ENCODE measurements at places on chromosomes 13 and 19.
A peak's percentile ranks its signal among the peaks of the same experiment; 100 is the strongest.

DNA sequence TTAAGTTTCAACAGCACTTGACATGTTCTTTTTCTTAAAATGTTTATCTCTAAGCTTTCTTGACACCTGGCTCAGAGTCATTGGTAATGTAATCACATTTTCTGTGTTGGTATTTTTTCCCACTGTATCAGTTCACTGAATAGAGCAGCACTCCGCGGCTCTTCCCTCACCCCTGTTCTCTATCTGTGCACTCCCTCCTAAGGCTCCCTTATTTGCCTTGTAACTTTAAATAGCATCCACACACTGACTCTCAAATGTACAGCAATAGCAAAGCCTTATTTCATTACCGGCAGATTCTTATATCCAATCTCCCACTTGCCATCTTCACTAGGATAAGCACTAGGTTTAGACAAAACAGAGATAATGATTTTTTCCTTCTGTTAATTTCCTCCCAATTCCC, 935.5 kb upstream of the SLC10A2 start:
- DNase-seq: no peak

DNA sequence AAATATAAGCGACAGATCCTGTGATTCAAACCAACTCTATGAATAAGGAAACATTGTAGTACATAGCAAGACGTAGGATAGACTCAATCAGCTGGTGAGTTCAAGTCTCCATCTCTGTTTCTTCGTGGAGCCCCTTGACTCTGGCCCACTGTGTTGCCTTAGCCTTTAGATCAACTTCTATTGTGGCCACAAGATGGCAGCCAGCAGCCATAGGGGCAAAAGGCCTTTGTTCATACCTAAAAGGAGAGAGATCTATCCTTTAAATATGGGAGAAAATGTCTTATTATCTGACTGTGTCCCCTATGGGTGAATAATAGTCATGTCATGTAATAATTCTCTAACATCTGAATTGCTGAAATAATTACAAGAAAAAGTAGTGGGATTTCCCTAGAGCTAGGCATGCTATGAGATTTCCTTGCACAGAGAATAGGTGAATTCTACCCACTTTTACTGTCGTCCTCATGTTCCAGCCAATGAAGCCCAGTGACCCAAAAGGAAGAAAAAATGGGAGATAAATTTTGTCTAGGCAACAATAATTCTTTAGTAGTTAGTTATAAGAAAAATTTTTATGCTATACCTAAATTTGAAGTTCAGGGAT, 129.4 kb downstream of the PCDH20 start:
- DNase-seq: no peak

DNA sequence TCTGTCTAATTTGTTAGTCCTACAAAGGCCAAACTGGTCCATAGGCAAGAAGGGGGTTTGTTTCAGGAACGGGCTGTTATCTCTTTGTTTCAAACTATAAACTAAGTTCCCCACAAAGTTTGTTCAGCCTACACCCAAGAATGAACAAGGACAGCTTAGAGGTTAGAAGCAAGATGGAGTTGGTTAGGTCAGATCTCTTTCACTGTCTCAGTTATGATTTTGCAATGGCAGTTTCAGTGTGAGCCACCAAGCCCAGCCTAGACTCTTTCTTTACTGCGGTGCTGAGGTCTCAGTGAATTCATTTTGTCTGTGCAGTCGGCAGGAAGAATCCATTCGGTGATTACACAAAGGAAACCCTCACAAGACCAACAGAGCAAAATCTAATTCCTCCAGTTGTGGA, 56.6 kb upstream of the ABCC4 start:
- no peak for DNase-seq

DNA sequence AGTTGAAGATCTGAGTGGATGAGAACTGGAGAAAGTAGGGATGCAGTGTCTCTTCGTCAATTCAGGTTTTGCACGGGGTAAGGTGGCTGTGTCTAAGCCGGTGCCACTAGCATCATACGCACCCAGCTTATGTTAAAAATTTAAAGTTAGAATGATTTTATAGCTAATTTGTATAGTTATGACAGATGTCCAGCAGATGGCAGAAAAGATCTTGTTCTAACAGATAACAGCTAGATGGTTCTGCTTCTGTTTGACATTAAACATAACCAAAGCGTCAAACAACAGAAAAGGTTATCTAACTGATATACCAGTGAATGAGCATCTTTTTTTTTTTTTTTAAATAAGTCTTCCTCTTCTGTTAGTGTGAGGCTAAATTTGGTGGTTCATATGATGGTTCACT, 18.8 kb upstream of the EDDM13 start:
- DNase-seq: peak; percentile 8

DNA sequence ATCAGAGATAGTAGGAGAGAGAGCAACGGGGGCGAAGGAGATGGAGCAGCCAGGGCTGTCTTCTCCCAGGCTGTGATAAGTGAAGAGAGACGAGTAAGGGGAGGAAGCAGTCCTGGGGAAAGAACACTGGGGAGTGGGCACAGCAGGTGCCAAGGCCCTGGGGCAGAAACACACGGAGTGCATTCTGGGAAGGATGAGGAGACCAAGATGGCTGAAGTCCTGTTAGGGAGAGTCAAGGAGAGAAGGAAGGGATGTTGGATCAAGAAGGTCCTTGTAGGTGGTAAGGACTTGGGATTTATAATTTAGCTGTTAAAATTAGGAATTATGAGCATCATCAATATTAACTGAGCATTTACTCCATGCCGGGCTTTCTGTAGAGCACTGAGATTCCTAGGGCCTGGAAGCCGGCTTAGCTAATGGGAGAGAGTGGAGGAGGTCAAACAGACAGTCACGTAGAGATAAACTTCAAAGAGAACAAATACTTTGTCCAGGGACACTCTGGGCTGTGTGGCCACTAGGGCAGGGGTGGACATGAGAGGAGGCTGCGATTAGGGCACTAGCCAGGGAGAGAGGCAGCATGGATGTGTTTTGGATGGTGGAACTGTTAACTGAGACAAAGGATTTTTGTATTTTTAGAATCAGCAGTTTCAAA, 134.2 kb upstream of the PEG3 start:
- DNase-seq: no peak

DNA sequence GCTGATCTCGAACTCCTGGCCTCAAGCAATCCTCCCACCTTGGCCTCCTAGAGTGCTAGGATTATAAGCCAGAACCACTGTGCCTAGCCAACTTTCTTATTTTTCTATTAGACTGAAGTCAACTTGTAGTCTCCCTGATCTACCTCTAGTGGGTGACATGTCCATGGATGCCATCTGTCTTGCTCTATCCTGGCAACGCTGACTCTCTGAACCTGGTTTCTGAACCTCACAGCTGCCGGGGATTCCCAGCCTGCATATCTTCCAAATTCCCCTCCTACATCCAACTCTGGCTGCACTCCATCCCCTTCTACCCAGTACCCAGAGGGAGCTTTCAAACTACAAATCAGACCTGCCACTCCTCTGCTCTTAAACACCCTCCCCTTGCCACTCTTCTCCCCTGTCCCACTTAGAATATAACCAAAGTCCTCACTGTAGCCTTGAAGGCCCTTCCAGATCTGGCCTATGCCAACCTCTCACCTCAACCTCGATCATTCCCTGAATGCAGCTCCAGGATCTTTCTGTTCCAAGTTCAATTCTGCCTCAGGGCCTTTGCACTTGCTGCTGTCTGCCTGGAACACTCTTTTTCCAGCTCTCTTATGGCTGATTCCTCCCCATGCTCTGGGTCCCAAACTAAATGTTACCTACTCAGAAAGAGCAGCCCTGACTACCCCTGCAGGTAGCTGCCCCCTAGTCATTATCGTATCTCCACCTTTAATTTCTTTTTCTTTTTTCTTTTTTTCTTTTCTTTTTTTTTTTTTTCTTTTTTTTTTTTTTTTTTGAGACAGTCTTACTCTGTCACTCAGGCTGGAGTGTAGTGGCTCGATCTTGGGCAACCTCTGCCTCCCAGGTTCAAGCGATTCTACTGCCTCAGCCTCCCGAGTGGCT, 2.2 kb downstream of the CLIP3 start:
- no peak for DNase-seq

DNA sequence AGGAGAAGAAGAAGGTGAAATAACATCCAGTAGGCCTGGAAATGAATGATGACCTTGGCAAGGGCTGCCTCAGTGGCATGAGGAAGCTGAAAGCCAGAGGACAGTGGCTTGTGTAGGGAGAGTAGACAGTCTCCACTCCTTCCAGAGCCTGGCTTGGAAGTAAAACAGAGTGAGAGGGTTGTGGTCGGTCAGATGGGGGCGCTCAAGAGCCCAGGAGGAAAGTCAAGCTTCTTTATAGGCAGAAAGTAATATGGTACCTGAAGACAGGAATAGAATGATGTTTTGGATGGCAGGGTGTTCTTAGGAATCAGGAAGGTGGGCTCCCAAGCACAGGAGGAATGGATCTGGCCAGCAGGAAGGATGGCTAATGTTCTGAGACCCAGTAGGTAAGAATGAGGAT, 75.1 kb upstream of the TSC22D1 start:
- no peak for DNase-seq

DNA sequence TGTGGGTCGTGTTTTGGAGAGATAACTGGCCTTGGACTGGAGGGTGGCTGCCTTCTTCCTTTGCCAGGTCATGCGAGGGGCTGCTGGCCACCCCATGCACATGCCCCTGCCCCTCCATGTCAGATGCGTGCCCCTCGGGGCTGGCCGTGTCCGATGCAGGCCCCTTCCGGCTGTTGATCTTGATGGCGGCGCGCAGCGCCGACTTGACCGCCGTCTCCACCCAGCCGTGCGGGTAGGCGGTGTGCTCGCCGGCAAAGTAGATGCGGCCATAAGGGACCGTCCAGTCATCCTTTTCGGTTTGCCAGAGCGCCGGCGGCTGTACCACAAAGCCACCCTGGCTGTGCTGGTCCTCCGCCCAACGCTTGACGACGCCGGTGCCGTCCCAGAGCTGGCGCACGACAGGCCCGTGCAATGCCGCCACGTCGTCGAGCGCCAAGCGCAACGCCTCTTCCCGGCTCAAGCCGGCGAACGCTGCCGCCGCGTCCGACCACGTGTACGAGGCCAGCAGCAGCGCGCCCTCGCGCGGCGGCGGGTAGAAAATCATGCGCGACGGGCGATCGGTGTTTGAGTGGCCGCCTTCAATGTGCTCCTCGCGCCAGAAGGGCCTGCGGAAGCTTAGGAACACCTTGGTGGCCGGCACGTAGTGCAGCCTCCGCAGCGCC, 6.9 kb downstream of the IL4I1 start:
- no peak for DNase-seq

GRCh38 chr13:77741597-77741972, 44.1 kb downstream of the SLAIN1 start:
- no peak for DNase-seq

- no peak for DNase-seq
Observed at GRCh38 chr13:59641261-59641660, 522.5 kb downstream of the DIAPH3 start.

- no peak for DNase-seq
Observed at GRCh38 chr13:87128491-87128890, 542.7 kb upstream of the SLITRK5 start.

GRCh38 chr13:111043575-111043982, 71.5 kb upstream of the ARHGEF7 start:
- DNase-seq: no peak

- no peak for DNase-seq
Observed at GRCh38 chr19:44777715-44778347, at the start of gene CBLC. TSS of gene CBLC (plus strand) at chr19:44777890. CDS start at chr19:44777932, 42 bp downstream.

GRCh38 chr19:13899912-13900584, 5.9 kb downstream of the BRME1 start:
- no peak for DNase-seq

- no peak for DNase-seq
Observed at GRCh38 chr13:112651750-112652511, 37.9 kb upstream of the ATP11A start.

DNA sequence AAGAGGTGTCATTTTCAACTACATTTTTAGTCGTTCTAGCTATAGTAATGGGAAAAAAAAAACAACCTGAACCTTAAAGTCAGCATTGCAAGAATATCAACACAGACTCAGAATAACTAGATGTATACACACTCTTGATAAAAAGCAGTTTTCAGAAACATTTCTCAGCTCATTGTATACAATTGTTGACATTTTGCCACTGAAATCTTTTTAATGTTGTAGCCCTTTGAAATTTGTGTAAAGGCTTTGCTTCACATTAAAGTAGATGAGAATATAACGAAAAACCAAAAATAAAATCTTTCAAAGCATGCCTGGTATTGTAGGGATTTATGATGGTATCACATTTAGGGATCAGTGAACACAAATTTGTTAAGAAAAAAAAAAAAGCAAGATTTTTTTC, 87.2 kb upstream of the SLC10A2 start:
- DNase-seq: no peak

DNA sequence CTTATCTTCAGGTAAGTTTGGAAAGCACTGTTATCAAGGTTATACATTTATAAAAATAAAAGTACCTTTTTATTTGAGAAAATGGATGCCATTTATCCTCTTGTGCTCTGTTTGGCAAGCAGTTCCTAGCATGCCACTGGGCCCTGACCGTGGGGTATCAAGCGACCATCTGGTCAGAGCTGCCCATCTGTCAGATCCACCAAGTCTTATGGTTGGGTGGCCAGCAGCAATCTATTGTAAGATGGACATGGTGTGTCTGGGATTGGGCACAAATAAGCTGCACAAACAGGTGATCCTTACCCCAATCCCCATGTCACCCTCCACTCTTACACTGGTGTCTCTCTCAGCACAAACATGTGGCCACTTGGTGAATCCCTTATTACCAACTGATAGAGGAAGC, 178.5 kb downstream of the DLEU7 start:
- DNase-seq: no peak

- no peak for DNase-seq
Observed at GRCh38 chr19:13012690-13013608, 17.7 kb downstream of the NFIX start.

DNA sequence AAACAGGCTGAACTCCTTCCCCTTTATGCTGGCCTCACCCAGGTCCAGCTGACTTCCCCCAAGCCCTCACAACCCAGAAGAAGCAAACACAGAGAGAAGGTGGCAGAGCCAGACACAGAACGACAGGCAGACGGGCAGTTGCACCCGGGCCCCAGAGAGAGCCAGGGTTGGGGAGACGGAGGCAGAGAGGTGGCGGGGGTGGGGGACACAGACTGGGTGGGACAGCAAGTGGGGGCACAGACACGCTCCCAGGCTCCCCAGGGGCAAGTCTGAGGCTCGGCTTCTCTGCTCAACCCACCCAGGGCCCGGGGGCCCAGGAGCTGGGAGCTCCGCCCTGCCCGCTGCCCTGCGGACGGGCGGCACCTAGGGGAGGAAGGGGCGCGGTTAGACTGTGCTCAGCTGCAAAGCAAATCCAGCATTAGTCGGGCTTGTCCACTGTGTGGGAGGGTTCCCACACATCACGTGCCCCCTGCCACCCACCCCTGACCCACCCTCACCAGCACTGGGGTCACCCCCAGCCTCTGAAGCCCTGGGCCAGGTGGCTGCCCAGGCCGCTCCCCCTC, 31.3 kb upstream of the ASF1B start:
- no peak for DNase-seq
